ENCODE measurements at places on chromosomes 5 and 9.

- DNase-seq: no peak
Measured at GRCh38 chr9:97773723-97774122, 76.6 kb upstream of the XPA start.

DNA sequence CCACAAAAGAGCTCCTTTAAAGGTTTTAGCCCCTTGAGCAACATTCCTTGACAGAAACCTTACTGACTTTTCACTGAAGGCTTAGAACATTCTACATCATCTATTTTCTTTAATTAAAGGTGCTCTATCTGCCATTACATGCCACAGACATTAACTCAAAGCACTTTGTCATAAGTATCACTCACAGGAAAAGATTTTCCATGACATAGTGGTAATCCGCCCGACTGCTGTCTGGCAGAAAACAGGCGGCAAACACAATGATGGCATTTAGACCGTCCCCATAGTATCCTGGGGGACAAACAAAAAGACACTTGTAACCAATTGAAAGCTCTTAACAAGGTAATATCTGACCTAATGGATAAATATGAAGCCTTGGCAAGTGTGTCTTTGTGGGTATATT lies 126.2 kb upstream of the PCA3 start:
- no peak for DNase-seq

DNA sequence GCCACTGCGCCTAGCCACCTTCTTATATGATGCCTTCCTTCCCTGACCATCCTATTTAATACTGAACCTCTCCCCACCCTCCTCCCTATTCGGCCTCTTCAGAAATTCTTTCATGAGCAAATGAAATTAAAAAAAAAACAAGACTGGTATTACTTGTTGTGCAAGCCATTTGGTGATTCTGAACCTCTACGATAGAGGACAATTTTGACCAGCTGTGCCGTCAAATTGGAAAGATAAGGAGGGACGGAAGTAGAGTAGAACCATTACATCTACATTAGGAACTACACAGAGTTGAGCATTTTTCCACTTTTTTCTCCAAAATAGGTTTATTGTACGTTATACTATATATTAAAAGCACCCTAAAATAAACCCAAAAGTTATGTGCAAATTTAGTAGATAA lies 2.9 kb downstream of the DHX29 start:
- no peak for DNase-seq

GRCh38 chr5:80266566-80266965 lies 10.7 kb upstream of the SERINC5 start:
- no peak for DNase-seq

GRCh38 chr5:157473383-157474320 lies 13.6 kb downstream of the NIPAL4 start:
- no peak for DNase-seq

GRCh38 chr5:141714542-141715310 lies 32.7 kb upstream of the ARAP3 start:
- DNase-seq: no peak

GRCh38 chr5:124922255-124922975 lies 176.0 kb upstream of the ZNF608 start:
- DNase-seq: no peak

GRCh38 chr9:18684593-18685317 lies 210.8 kb downstream of the ADAMTSL1 start:
- DNase-seq: no peak

- DNase-seq: peak; percentile 25
Measured at GRCh38 chr5:180494510-180495181, 467 bp downstream of the CNOT6 start.

DNA sequence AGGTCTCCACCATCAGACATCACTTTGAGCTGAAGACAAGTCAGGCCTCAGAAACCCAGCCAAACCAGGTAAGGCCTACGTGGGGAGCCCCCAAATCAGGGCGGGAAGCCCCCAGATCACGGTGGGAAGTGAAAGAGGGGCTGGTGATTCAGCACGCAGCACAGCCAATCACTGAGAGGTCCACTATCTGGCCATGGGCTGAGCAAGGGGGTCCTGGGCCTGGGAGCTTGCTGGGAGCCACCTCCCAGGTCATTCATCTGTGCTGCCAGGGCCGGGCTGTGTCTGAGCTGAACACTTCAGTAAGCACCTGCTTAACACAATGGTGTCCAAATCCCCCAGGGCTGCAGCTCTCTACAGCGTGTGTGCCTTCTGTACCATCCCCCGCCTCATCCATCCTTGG lies 15.5 kb downstream of the MED10 start:
- no peak for DNase-seq

DNA sequence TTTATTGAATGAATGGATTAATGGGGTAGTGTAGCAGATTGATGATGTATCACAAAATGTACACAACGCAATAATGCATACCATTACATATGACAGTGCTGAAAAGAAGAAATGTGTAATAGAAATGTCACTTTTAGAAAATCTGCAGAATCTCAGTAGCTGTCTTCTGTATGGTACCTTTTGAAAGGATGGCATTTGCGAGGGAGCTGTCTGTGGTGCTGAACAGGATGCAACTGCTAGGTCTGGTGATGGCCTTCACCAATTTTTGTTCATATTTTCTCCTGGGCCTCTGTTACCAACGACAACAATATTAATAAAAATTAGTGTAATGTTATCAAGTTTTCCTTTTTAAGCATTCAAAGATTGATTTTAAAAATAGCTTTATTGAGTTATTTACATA lies 36.2 kb upstream of the OTULIN start:
- peak; percentile 44 for DNase-seq

- DNase-seq: no peak
Measured at GRCh38 chr5:118891252-118891651, 97.1 kb downstream of the DTWD2 start.

DNA sequence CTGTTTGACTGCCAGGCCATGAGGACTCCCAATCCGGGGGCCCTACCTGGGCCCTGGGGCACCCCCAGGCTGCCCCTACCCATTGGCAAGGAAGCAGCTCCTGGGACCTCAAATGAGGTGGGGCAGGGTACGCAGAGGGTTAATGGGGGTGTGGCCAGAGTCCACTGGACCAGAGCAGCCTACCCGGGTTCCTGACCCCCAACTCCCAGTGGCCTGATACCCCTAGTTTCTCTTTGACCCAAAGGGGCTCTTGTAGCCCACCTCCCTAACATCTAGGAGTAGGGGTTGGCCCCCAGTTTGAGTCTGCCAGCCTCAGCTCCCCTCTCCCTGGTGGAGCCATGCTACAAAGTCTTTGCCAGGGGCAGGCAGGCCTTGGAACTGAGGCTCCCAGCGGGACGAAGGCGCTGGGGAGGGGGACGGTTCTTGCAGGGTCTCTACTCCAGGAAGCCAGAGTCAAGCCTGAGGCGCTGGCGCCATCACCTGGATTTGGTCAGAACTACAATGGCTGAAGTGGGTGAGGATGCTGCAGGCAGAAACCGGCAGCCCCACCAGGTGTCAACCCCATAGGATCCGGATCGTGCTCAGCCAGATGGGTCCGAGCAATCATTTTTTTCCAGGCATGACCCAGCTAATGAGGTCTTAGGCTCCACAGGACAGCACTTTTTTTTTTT lies 8.4 kb upstream of the CERCAM start:
- DNase-seq: peak; percentile 55

GRCh38 chr9:133239533-133240090 lies 30.6 kb upstream of the OBP2B start:
- DNase-seq: no peak

DNA sequence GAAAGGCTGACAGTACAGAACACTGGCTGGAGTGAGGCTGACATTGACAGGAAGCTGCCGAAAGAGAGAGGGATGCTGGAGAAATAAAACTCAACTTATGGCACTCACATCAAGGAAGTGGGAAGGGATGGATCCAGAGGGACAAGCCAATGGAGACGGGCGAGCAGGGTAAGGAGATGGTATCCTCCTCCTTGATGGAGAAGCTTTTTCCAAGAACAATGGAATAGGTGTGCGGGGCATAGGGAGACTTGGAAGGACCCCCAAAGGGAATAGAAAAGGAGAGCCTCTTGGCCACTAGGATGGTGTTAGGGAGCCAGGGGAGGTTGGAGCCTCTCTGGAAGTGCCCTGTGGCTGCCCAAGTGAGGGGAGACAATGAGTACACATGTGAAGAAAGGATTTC lies 58.4 kb upstream of the GRHPR start:
- no peak for DNase-seq

GRCh38 chr9:99860266-99860665 lies 38.6 kb downstream of the NR4A3 start:
- DNase-seq: no peak

GRCh38 chr9:121160025-121160424 lies 41.6 kb downstream of the RAB14 start:
- no peak for DNase-seq

DNA sequence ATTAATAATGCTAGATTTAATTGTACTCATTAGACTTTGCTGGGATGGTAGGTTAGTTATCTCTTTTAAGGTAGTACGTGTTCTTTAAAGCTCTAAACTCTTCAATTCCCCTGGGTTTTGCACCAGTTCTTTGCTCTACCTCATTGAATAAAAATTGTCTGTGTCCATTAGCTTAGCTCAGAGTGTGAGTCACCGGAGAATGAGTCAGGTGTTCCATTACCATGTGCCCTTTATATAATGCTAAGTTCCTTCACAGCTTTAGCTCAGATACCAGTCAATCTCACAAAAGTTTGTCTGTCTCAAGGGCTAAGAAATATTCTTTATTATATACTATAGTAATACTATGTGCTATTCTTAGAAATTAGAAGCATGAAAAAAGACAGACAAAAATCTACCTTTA lies 339.4 kb downstream of the PRELID2 start:
- no peak for DNase-seq

DNA sequence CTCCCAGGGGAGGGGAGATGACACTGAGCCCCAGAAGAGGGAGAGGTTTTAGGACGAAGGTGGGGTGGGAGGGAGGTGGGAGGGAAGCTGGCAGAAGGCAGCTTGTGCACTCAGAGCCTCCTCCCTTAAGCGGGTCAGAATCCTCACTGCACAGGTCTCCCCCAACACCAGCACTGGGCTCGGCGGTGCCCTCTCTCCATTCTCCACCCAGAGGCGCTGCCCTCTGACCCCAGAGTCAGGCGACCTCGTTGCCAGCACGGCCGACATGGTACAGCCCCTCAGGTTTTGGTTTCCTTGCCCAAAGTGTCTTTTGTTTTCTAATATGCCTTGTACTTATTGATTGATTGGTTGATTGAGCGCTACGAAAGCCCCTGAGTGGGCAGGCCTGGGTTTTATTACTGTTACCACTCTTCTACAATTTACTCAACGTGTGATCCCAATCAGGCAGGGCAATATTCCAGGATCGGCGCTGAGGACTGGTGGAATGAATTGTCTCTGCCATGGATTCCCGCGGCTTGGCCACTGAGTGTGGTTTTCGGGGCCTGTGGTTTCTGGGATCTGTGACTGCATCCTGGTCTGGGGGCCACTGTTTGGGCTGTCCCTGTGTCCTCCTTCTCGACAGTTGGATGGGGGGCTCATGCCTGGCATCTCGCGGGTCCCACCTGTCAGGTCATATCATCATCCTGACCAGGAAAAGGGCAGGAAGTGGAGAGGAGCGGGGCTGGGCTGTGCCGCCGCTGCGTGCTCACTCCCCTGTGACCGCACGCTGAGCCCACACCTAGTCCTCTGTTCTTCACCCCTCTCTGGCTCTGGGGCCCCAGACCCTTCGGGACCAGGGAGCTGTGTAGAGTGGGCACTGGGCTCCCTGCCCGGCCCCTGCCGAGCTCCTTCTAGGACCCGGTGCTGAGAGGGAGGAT lies 9.6 kb upstream of the FCN2 start:
- DNase-seq: no peak

- DNase-seq: no peak
Measured at GRCh38 chr5:59182760-59183159, 599.9 kb downstream of the RAB3C start.

GRCh38 chr9:297104-297972 lies 82.7 kb downstream of the DOCK8 start:
- no peak for DNase-seq

- no peak for DNase-seq
Measured at GRCh38 chr5:172730981-172731679, 39.9 kb downstream of the DUSP1 start.

GRCh38 chr5:37208883-37209797 lies 40.0 kb downstream of the CPLANE1 start:
- peak; percentile 6 for DNase-seq

DNA sequence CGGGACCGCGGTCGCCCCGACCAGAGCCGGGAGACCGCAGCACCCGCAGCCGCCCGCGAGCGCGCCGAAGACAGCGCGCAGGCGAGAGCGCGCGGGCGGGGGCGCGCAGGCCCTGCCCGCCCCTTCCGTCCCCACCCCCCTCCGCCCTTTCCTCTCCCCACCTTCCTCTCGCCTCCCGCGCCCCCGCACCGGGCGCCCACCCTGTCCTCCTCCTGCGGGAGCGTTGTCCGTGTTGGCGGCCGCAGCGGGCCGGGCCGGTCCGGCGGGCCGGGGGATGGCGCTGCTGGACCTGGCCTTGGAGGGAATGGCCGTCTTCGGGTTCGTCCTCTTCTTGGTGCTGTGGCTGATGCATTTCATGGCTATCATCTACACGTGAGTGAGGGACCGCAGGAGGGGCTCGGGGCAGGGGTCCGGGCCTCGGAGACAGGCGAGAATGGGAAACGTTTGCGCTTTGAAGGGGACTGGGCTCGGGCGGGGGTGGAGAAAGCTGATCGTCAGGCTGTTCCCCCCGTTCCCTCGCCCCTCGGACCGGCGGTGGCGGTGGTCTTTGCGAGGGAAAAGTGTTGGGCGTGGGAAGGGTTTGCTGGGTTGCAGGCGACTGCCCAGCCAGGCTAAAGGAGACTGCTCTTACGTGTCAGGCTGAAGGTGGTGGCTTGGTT lies 457 bp downstream of the UGCG start:
- DNase-seq: peak; percentile 15
